ENCODE measurements at places on chromosomes 6 and 20.
A peak's percentile ranks its signal among the peaks of the same experiment; 100 is the strongest.

DNA sequence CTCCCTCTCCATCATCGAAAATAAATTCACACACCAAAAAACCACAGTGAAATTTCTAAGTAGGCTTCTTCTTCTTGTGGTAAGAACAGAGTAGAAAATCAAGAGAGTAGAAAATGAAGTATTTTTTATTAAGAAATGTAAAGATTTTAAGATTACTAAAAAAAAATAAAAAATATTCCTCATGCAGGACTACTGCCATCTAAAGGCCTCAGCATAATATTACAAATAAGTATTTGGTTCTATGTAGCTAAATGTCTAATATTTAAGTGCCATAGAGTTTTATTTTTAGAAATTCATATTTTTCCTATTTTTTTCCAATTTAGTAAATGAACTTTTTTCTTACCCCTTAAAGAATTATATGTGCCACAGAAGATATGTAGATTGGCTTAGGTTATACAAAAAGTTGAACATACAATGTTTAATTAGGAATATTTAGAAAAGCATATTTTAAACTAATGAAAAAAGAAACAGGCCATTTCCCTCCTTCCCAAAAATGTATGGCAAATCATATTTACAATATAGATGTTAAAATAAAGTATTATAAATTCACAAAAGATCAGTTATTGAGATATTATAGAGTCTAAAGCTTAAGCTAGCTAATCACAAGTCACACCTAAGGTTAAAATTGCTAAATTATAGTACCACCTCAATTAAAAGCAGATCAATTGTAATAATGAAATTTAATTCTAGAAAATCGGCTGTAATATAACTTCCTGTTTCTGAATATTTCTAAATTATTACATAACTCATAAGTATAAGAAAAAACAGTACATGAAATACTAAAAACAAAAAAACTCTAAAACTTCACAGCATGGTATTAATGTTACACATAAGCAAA lies 3.5 kb upstream of the NT5DC1 start:
- peak; percentile 25 for DNase-seq

GRCh38 chr6:162217811-162218493 lies 509.6 kb downstream of the PRKN start:
- DNase-seq = no peak

DNA sequence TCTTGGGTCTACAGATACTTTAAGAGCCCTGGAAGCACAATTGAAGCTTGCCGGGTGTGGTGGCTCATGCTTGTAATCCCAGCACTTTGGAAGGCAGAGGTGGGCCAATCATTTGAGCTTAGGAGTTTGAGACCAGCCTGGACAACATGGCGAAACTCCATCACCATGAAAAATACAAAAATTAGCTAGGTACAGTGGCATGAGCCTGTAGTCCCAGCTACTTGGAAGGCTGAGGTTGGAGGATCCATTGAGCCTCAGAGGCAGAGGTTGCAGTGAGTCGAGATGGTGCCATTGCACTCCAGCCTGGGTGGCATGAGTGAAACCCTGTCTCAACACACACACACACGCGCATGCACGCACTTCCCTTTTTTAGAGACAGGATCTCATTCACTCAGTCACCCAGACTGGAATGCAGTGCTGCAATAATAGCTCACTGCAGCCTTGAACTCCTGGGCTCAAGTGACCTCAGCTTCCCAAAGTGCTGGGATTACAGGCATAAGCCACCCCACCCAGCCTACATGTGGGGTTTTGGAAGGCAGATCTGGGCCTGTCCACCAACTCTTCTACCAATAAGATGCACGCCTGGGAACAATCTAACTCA lies 182.5 kb upstream of the JARID2 start:
- DNase-seq = peak; percentile 56

- no peak for DNase-seq
Observed at GRCh38 chr20:24598346-24598745, 128.9 kb downstream of the SYNDIG1 start.

GRCh38 chr6:5506149-5506548 lies 244.8 kb downstream of the FARS2 start:
- peak; percentile 36 for DNase-seq

- no peak for DNase-seq
Observed at GRCh38 chr6:42047790-42048405, 2.4 kb upstream of the TAF8 start.

DNA sequence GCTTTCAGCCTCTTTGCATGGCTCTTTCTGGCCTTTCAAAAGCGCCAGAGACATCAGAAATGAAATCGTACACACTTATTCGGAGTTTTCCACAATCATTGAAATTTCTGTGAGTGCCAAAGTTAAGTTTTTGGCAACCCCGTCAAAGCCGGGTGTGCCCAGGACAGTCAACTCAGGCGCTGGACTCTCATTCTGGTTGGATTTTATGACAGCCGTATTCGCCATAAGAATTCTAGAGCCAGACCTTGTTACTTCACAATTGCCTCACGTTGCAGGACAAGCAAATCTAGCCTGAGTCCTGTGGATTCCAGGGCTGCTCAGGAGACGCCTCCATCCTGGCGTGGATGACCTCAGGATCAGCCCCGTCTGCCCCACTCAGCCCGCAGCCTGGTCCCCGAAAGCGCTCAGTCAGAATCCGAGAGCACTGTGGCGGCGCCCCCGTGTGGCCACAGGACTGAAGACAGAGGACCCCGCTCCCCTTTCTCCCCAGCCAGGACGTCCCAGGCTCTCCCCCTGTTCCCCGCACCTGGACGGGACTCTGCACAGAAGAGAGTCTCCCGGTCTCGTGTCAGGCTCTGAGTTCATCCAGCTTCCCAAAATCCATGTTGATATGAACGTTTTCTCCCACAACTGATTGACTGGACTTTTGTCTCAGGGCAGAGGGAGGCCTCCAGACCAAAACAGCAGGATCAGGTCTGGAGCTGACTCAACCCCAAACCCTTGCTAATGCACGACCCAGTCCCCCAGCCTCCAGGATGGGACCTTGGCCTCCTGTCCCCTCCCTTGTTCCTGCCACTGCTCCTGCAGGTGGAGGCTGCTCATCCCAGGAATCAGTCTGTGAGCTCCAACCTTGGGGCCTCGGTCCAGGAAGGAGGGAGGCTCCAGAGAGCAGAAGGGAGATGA lies 38.2 kb downstream of the MICA start:
- peak; percentile 81 for DNase-seq

DNA sequence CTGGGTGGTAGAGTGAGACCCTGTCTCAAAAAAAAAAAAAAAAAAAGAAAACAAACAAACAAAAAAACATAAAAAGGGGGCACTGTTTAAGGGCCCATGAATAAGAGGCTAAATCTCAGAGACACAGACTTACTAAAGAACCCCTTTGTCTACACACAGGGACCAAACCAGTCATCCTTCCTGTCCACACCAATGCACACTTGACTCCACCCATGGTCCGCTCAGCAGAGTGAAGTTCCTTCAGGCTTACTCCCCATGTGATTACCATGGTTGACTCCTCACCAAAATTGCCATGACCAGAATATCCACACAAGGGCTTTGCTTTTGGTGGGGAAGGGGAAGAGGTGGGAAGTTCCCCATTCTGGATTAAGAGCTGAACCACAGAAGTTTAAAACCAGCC lies 19.4 kb upstream of the REPS1 start:
- DNase-seq = no peak

DNA sequence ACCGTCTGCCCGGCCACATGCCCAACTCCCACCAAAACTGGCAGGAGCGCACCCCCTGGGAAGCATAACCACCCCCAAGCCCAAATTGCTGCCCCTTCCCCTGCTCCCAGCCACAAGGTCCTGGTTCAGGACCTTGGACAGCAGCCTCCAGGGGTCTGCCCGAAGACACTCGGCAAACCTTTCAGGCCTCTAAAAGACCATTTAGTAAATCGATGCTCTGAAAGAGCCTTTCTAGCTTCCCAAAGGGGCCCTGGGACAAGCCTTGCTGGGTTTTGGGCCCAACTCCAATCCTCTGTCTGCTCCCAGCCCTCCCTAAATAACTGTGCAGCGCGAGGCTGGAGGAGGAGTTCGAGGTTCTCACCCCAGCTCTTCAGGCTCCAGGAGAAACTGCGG lies 30.5 kb downstream of the GRM4 start:
- peak; percentile 31 for DNase-seq

DNA sequence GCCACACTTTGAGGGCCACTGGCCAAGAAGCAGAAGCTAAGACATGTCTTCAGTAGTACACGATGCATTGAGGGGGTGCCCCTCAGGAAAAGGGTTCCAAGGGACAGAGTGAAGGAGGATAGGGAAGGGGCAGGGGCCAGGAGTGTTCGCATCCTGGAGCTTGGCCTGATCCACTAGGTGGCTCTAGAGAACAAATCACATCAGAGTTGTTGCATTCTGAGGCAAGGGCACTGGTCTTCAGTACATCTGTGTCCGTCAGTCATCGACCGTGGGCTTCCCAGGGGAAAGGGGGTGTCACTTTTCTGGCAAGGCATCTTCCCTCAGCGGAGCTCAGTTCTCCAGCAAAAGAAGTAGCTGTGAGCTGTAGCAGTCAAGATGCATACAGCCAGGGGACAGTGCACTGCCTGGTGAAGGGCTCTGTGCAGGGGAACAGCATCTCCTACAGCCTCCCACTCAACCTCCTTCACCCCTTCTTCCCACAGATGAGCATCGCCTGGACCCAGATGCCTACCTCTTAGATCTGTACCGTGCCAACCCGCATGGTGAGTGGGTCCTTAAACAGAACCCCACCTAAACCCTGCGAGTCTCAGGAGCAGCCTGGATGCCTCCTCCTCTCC lies 47.8 kb downstream of the ARHGAP40 start:
- no peak for DNase-seq

GRCh38 chr20:12835999-12836398 lies 172.8 kb upstream of the SPTLC3 start:
- no peak for DNase-seq

DNA sequence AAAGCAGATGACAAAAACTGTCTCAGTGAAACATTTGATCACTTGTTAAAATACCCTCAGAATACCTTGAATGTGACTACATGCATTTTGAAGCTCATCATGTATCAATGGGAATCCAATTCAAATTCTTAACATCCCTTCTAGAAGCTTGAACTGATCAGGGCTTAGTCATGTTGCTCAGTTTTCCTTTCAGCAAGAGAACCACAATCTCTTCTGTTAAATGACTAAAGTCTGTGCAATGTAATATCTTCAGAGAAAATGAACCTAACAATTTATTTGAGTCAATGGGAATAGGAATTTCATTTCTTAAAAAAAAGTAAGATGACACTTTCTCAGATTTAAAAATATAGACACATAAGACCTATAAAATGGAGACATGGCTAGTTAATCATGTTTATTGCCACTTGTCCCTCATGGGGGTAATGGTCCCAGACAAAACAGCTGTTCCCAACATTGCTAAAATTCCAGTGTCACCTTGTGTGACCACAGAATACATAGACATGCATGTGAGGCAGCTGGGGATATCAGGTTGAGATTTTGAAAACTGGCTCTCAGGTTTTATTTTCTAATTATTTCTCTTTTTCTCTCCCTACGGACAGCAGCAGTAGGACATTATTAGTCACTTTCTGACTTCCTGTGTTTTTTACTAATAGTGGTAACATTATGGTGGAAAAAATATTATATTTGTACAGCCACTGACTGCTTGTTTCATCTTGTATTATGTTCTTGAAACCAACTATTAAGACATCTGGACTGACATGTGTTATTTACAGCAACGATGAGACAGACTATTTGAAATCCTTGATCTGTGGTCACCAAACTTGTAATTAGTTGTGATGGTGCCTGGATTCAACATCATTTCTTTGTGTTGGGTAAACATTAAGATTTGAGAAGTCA lies 192.5 kb downstream of the COL9A1 start:
- DNase-seq = no peak

GRCh38 chr6:43665376-43665775 lies 20.5 kb downstream of the RSPH9 start:
- DNase-seq = no peak

GRCh38 chr6:10588562-10589428 lies 67.6 kb downstream of the GCNT2 start:
- DNase-seq = no peak

GRCh38 chr6:151054306-151054705 lies 185.5 kb upstream of the AKAP12 start:
- no peak for DNase-seq

DNA sequence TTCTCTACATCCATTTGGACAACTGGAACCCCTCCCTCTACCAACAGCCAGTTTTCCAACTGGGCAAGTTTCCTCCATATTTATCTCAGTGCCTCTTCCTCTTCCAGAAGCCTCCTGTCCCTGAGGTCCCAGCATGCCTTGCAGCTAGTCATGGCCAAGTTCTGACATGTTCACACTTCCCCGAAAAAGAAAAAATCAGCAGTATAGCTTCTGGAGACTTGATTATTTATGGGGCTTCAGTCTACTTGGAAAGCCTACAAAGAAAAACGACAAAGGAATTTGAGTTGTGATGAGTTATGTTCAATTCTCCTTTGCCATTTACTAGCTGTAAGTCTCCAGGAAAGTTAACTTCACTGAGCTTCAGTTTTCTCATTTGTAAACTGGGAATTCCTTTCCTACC lies 406.5 kb downstream of the MAFB start:
- DNase-seq = no peak

DNA sequence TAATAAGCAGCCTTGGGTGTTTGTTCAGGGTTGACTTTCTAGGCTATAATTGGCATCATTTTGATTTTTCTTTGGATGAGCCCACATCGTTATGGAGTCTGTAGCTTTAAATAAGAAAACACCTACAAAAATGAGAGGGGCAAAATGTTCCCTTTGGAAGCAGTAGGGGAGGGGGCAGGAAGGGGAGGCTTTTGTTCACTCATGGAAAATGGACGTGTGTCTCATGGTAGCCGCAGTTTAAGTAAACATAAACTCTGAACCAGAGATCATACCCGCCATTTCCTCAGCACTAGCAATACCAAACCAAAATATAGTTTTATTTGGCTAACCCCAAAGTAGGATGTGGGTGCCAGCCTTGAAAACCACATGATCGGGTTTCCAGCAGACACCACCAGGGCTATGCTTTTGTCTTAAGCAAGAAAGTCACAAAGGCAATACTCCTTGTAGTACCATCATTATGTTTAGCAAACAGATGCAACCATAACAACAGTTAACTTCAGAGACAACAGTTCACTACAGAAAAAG lies 572.5 kb upstream of the JAG1 start:
- DNase-seq = no peak

GRCh38 chr6:36897609-36898008 lies 11.9 kb downstream of the C6orf89 start:
- DNase-seq = peak; percentile 25

DNA sequence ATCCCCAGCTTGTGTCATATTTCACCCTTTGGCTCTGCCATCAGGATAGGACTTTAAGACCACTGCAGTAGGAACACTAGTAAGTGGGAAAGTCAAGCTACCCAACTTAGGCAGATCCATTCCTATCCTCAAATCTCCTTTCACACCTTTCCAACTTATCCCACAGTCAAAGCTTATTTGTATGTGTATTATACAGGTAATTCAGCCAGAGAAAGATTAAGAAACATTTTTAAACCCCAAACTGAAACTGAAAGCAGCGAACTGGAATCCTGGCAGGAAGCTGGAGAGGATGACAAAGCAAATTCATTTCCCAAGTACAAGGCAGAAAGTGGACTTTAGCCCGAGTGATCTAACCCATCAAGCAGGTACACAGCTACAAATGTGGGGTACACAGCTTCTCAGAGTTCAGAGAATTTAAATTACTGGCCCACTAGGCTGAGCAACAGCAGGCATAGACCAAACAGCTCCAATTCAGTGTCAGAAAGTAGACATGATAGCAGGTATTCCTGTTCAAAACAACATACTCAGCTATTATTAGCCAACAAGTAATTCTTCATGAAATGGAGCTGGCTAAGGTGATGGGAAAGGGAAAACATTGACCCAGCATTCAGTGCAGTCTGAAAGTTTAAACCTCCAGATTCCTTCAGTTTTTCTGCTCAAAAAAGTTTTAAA lies 39.1 kb downstream of the ILRUN start:
- peak; percentile 48 for DNase-seq

Data from B cell (primary cell).